ENCODE measurements at places on chromosomes 4 and X. TPM values are rescaled to one million over a fixed set of nuclear protein-coding genes. Genes with fewer than 3 reads are reported as not detected.

DNA sequence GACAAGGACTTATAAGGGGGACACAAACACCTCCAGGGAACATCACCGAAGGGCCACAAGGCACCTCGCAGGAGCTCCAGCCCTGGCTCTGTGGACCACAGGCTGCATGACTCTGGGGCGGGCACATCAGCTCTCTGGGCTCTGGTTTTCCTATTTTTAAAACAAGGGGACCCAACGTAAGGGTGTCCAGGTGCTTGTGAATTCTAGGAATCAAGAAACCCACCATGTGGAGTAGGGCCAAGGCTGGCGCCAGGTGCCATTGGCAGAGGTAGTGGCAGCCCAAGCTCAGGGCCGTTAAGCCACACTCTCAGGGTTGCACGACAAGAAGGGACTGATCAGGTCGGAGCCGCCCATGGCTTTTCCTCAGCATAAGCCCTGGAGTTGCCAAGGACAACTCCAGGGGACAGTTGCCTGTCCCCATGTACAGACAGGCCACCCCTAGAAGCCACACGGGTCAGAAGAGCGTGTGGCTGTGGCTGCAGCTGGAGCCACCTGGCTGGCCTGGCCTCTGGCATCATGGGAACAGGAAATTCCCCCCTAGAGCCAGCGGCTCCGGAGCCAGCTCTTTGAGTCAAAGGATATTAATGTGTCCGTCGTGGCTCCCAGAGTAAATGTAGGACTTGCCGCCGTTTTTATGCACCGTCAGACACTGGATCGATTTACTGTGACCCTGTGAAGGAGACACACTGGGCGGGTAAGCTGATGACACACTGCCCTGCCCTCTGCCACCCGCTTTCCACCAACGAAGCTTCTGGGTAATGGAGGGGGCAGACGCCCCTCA lies 32.5 kb downstream of the WDR1 start:
- H3K27me3 ChIP-seq: no peaks in the 10 kb centered on the region
- DNase-seq: no peak
- H3K4me3 ChIP-seq: no peak overlapping the region
- H3K36me3 ChIP-seq: peaks cover 97% of the 10 kb centered on the region

DNA sequence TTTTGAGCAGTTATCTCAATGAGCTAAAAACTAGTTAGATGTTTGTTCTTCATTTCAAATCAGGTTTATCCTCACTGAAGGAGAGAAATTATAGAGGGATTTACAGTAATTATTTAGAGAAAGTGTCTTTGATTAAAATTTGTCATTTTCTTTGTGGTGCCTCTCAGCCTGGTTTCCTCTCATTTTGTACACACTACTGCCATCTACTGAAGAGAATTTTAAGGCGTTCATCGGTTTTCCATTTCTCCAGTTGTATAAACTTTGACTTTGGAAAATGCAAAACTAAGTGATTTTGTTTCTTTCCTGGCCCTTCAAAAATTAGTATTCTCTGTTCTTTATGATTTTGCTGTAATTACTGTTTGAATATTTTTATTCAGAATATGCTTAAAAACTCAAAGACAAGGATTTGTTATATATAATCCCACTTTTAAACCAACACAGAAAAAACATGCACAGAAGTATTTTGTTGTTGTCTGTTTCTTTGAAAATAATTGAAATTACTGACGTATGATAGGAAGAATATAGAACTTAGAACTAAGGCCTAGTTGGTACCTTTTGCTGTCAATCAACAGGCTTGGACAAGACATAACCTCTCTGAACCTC lies 34.4 kb upstream of the ANXA3 start:
- peak; percentile 8 for DNase-seq
- H3K4me1 ChIP-seq: no peaks in the 10 kb centered on the region
- H3K27me3 ChIP-seq: no peaks in the 10 kb centered on the region
- no peak overlapping the region for H3K4me3 ChIP-seq
- H3K36me3 ChIP-seq: no peaks in the 10 kb centered on the region

GRCh38 chr4:141636771-141637460 lies 533 bp downstream of the IL15 start:
- H3K27me3 ChIP-seq: no peaks in the 10 kb centered on the region
- H3K4me1 ChIP-seq: peaks cover 10% of the 10 kb centered on the region
- H3K36me3 ChIP-seq: no peaks in the 10 kb centered on the region
- peak overlapping the region; percentile 91 for H3K4me3 ChIP-seq

MAGEA9B gene
- total RNA-seq: not detected

PLAC8 gene
- 889 TPM for total RNA-seq

FAT4 gene
- total RNA-seq: 4.5 TPM

All from natural killer cell (primary cell).